Naive B cell (primary cell): ENCODE measurements at places on chromosomes 12 and 14. TPM values are rescaled to one million over a fixed set of nuclear protein-coding genes. Genes with fewer than 3 reads are reported as not detected.

DNA sequence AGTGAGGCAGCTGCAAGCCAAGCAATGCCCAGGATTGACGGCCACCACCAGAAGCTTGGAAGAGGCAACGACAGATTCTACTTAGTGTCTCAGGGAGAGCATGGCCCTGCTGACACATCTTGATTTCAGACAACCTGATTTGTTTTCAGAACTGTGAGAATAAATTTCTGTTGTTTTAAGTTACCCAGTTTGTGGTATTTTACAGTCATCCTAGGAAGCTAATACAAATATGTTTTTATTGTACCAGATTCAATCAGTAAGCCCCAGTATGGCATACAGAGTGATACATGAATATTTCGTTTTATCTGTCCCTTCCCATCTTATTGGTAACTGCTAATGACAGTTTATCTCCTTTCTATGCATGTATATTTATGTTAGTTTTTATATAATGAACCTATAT is 62.3 kb downstream of the SAMD4A start:
- H3K4me1 ChIP-seq: peaks cover 38% of the 10 kb centered on the region
- H3K36me3 ChIP-seq: no peaks in the 10 kb centered on the region
- H3K27ac ChIP-seq: peak overlapping the region; percentile 93
- H3K4me3 ChIP-seq: no peak overlapping the region

Gene KRT72
- not detected for polyA plus RNA-seq

DNA sequence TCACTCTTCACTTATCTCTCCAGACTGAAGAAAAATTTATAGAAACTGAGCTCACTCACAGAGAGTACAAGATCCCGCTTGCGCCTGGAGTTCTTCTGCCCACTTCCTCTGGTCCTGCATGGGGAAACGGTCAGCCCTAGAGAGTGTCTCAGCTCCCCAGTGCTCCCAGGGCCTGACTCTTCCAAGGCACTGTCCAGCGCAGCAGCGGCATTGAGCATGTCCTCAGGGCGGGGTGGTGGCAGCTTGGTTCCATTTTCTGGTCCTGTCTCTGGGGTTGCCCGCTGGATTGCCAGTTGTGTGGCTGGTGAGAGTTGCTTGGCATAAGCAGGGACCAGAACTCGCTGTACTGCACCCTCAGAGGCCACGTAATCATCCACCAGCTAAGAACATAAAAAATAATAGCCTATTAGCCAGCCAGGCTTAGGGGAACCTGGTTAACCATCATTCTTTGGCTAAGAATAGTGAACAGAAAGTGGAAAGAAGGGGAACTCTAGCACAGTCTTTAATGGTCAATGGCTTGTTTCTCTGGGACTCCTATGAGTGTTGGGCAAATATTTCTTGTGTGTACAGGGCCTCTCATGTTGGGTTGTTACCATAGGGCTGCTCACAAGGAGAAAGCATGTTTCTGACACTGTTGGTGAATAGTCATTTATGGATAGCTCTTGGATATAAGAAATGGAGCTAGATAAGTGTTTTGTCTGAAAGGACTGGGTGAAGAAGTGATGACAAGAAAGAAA is 13.7 kb upstream of the AJUBA start:
- H3K27me3 ChIP-seq: no peaks in the 10 kb centered on the region
- H3K4me3 ChIP-seq: no peak overlapping the region
- no peak for DNase-seq
- no peak overlapping the region for H3K27ac ChIP-seq

Gene GALNT16
- polyA plus RNA-seq: not detected

GRCh38 chr12:32641287-32641901 is 37.7 kb upstream of the DNM1L start:
- DNase-seq: no peak
- no peaks in the 10 kb centered on the region for H3K4me1 ChIP-seq
- no peak overlapping the region for H3K4me3 ChIP-seq
- H3K27ac ChIP-seq: no peak overlapping the region
- H3K36me3 ChIP-seq: peaks cover 7% of the 10 kb centered on the region
- H3K27me3 ChIP-seq: no peaks in the 10 kb centered on the region

- DNase-seq: no peak
- H3K27me3 ChIP-seq: no peaks in the 10 kb centered on the region
- H3K4me1 ChIP-seq: no peaks in the 10 kb centered on the region
- no peak overlapping the region for H3K27ac ChIP-seq
Measured at GRCh38 chr12:81245458-81245857, 167.6 kb downstream of the ACSS3 start.

DNA sequence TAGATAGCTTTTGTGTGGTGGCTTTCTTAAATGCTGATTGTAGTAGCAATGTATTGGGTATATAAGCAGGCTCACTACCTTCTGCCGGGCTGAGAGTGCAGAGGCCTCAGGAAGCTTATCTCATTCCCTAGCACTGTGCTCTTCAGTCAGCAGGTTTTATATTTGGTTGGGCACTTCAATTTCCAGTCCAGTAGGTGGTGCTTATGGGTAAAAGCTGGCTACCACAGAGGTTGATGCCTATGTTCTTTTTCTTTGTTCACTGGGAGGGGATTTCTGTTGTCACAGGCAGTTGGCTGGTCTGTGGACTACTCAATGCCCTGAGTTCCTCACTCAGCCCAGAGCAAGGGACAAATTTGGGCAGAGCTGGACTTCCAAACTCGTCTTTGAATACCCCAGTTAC is 43.0 kb upstream of the GLIPR1 start:
- no peak overlapping the region for H3K27ac ChIP-seq
- H3K4me1 ChIP-seq: peaks cover 4% of the 10 kb centered on the region
- H3K4me3 ChIP-seq: no peak overlapping the region
- peaks cover 5% of the 10 kb centered on the region for H3K27me3 ChIP-seq

GRCh38 chr14:68592948-68593556 is 199.8 kb downstream of the ZFP36L1 start:
- H3K4me1 ChIP-seq: peaks cover 57% of the 10 kb centered on the region
- no peaks in the 10 kb centered on the region for H3K27me3 ChIP-seq
- no peak for DNase-seq

Gene LAG3
- polyA plus RNA-seq: not detected

- no peak overlapping the region for H3K4me3 ChIP-seq
- H3K4me1 ChIP-seq: no peaks in the 10 kb centered on the region
- no peak overlapping the region for H3K27ac ChIP-seq
- H3K36me3 ChIP-seq: no peaks in the 10 kb centered on the region
- H3K27me3 ChIP-seq: peaks cover 6% of the 10 kb centered on the region
Measured at GRCh38 chr14:75589931-75590330, 11.5 kb downstream of the FLVCR2 start.

- peaks cover 4% of the 10 kb centered on the region for H3K36me3 ChIP-seq
- H3K4me3 ChIP-seq: no peak overlapping the region
- no peak for DNase-seq
- H3K27ac ChIP-seq: no peak overlapping the region
Measured at GRCh38 chr12:22355011-22355580, 20.6 kb upstream of the ST8SIA1 start.

- no peak for DNase-seq
- H3K27me3 ChIP-seq: no peaks in the 10 kb centered on the region
Measured at GRCh38 chr12:67811437-67812361, 163.2 kb downstream of the DYRK2 start.

Gene KCNC2
- polyA plus RNA-seq: not detected

GRCh38 chr12:130454296-130454695 is 116.6 kb downstream of the PIWIL1 start:
- no peak overlapping the region for H3K4me3 ChIP-seq
- H3K4me1 ChIP-seq: no peaks in the 10 kb centered on the region
- DNase-seq: no peak

Gene IL31
- not detected for polyA plus RNA-seq

DNA sequence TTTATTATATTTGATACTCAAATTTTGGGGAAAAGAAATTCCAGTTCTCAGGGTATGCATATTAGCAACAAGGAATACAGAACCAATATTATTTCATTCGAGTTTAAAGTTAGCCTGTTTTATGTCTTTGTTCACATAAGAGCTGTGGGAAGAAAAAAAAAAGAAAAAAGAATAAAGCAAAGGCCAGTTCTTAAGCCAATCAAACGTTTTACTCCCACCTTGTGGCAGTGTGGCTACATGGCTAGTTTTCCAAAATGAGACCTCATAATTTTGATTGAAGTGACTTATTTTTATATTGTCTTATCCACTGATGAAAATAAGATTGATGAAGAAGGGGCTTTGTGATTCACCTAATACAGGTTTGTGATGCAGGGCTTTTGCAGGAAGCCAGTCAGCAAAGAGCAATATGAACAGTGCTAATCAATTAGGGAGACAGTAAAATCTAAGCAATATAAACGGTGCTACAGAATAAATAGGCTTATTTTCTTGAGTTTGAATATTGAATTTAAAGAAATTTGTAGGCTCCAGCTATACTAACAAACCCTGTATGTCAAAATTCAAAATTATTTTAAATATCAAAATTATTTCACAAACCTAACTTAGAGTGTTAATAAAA is 624.1 kb upstream of the FOXG1 start:
- no peak overlapping the region for H3K27ac ChIP-seq
- H3K27me3 ChIP-seq: no peaks in the 10 kb centered on the region
- no peak for DNase-seq
- H3K36me3 ChIP-seq: no peaks in the 10 kb centered on the region
- H3K4me3 ChIP-seq: no peak overlapping the region

DNA sequence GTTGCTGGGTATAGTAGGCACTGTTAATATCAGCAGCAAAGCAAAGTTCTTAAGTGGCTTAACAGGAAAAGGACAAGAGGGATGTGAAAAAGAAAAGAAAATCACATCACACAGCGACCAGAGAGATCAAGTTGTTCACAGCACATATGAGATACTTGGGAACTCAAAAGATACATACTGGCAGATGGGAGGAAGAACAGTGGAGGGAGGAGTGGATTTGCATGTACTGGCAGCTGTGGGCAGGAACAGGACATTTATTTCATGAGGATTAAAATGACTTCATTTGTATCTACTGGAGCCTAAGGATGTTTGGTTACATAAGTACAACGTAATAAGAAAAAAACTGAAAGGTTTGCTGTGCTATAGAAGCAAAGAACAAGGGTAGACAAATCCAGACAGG is 136.5 kb upstream of the IFNG-AS1 start:
- H3K4me1 ChIP-seq: no peaks in the 10 kb centered on the region
- DNase-seq: no peak
- peaks cover 6% of the 10 kb centered on the region for H3K27me3 ChIP-seq
- no peak overlapping the region for H3K4me3 ChIP-seq
- H3K27ac ChIP-seq: no peak overlapping the region

DNA sequence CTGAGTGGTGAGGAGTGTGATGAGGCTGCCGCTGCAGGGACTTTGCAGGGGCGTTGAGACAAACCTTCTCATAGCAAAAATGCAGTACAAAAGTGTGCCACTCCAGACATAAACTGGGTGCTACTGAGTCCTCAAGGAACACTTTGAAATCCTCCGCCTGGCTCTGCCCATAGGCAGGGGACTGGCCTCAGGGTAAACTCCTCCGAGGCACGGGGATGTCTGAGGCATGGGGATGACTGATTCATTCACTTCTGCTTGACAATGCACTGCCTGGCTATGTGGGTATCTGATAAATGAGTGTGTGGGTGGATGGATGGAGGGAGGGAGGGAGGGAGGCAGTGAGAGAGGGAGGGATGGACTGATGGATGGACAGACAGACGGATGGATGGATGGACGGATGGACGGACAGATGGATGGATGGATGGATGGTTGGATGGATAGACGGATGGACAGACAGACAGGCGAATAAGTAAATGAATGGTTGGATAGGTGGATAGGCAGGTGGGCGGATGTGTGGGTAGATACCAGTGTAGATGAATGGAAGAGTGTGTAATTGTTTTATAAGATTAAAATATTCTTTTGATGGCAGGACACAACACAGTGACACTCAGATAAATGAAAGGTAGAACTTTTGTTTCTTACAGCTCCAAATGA is 2.1 kb upstream of the BDKRB2 start:
- peaks cover 31% of the 10 kb centered on the region for H3K27me3 ChIP-seq
- no peak overlapping the region for H3K27ac ChIP-seq
- peaks cover 20% of the 10 kb centered on the region for H3K4me1 ChIP-seq
- H3K36me3 ChIP-seq: peaks cover 16% of the 10 kb centered on the region

DNA sequence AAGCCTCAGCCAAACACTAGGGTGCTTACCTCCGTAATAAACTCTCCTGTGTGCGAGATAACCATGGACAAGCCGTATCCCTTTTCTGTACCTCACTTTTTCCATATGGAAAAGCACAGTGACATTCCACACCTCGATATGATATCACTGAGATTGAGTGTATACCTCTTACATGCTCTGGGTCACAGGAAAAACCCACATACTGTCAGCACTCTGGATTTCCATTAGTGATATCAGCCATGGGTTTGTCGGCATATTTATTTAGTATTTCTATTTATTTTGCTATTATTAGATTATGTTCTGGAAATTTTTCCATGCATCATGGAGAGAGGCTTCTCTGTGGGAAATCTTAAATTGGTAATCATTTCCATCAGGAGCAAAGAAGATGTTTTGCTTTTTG is 28.0 kb upstream of the DAAM1 start:
- no peak overlapping the region for H3K27ac ChIP-seq
- no peaks in the 10 kb centered on the region for H3K36me3 ChIP-seq
- DNase-seq: no peak
- no peak overlapping the region for H3K4me3 ChIP-seq
